Dorsolateral prefrontal cortex (tissue), 122 donors: ENCODE measurements at places on chromosomes 3 and 15. TPM values are rescaled to one million over a fixed set of nuclear protein-coding genes. Genes with fewer than 3 reads are reported as not detected.

DNA sequence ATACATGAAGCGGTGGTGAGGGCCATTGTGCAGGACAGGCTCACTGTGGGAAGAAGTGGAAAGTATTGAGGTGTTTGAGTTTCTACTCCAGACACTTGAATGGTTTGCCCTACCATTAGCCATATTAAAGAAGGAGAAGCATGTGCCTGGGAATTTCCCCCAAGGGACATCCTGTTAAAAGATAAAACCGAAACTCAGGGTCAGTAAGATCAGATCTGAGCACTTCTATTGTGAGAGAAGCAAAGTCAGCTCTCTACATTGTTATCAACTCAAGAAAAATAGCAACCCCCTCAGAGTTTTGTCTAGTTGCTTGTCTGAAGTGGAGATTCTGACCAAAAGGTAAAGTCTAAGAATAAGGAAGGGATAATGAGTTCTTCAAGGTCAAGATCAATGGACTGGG is 269.8 kb downstream of the CHST2 start:
- DNase-seq, result no peak

DNA sequence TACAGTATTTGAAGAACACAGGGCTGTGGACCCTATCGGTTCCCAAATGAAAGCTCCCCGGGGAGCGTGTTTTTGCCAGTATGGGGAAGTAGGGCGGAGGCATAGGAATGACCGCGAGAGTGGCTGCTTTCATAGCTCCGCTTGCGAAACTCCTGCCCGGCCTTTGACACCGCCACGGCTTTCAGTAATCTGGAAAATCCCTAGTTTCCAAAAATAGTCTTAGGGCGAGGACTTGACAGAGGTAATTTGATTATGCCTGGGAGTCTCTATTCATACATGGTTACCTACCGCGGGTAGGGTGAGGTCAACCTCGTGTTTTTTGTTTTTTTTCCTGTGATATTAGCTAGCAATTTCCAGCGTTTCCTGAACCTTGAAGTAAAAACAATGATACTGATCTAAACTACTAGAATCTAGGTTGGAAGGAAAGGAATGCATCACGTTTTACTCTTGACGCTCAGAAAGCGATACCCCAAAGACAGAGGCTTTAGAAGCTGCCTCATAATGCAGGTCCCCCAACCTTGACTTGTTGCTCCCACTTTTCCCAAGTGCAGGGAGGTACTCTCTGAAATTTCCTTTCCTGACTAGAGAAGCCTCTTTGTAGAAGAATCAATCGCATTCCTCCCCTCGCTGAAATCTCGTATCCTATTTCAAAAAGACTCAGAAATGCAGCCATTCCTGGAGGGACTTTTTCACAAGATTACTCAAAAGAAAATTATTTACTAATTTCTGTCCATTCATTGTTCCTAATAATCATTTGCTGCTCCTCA is 894 bp upstream of the CCNL1 start:
- no peak for DNase-seq

Gene PPARG
- 10.3 TPM for total RNA-seq

GRCh38 chr3:72818092-72818773 is 30.0 kb downstream of the SHQ1 start:
- DNase-seq, result no peak
